Stimulated activated CD4-positive, alpha-beta T cell treated with anti-CD3 and anti-CD28 coated beads, TNF-alpha, amount 100 ng/mL, for 1 hour (primary cell): ENCODE measurements at places on chromosomes 5 and 9.

DNA sequence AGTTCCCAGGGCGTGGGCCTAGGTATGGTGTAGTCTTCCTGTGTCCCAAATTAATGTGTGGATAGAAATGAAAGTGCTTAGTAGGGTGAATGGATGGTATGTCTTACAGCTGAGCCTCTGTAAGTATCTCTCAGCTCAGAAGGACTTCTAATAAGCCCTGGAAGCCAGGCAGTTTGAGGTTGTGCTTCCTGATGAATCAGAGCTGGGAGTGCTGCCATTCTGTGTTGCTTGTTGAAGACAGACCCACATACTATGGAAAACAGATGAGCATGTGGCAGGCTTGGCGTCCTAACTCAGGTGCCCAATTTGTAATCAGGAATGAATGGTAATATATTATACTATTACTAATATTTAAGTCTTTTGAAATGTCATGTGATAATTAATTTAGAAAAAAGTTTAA lies 69.8 kb downstream of the CMYA5 start:
- no peak for DNase-seq

DNA sequence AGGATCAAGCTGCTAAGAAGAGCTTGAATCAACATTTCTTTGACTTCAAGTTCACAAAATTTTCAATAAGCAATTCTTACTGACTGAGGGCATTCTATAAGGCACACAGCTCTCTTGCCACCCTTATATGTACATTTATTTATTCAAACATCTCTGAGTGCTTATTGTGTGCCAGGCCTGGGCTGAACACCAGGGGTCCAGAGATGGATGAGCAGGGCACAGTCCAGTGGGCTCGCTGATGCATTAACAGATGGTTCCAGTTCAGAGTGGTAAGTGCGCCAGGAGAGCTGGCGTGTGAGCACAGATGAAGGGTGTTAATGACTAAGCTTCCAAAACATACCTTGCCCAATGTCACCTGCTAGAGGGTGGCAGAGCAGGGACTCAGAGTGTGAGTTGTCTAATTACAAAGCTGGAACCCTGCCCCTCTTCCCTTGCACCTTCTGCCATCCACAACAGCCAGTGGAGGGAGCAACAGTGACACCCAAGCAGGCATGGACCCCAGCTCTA lies 24.6 kb downstream of the ALG2 start:
- no peak for DNase-seq

DNA sequence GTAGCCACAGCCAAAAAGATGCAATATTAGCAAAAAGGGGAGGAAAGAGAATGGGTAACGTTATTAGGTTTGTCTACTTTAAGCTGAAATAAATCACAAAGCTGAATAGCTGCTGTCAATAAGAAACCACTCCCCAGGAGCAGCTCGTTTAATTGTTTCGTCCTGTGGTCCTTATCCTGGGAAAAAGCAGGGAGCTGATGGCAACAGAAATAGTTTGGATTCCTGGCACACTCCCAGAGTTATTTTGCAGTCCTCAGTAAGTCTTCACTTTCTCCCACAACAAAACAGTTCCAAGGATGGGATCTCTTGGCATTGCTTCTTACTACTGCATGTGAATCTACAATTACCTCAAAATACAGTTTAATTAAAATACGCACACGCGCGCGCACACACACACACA lies 28.8 kb downstream of the FRMD3 start:
- no peak for DNase-seq

- no peak for DNase-seq
Measured at GRCh38 chr9:86181379-86182315, 77.8 kb downstream of the C9orf153 start.

GRCh38 chr5:38420691-38421390 lies 135.6 kb downstream of the LIFR start:
- no peak for DNase-seq

GRCh38 chr5:947626-948471 lies 55.2 kb downstream of the TRIP13 start:
- no peak for DNase-seq

- DNase-seq = no peak
Measured at GRCh38 chr5:96648593-96648992, 13.6 kb upstream of the CAST start.

DNA sequence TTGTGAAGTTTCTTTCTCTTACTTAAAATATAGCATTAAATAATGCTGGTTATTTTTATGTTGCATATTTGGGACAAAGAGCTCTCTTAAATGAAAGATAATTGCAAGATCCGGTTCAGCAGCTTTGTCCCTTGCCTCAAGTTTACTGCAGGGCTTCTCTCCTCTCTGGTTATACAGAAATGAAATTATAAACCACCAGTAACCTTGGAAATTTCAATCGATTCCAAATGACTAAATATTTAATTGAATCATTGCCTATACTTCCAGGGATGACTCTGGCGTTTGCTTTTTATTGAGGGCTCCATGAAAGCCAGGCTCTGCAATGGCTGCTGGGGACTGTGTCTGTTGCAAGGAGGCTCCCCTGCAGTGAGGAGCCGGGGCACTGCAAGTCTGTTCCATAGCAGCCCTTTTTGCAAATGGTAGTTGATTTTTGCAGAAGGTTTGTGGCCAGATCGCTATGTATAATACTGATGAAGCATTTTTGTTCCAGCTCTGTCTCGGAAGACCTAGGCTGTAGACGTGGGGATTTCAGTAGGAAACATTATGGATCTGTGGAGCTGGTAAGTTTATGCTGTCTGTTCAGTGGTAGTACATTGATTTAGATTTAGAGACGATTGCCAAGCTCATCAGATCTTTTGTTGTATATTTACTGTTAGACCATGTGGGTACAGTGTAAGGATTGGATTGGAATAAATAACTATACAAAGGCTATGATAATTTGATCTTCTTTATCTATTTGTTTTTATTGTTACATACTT lies at the start of gene GARNL3:
Gene GARNL3, plus strand, starts transcription at position 313 of the 758 bp plus-strand sequence. Its CDS starts 104 bp downstream, at position 417.
- no peak for DNase-seq

GRCh38 chr5:161112371-161112770 lies 260.4 kb upstream of the ATP10B start:
- DNase-seq = no peak
